Astrocyte (in vitro differentiated cells and primary cell): ENCODE measurements at places on chromosomes 5 and 9. TPM values are rescaled to one million over a fixed set of nuclear protein-coding genes. Genes with fewer than 3 reads are reported as not detected.

GRCh38 chr5:122111460-122111859 is 17.9 kb upstream of the ZNF474 start:
- no peak for DNase-seq
- no peak overlapping the region for H3K27ac ChIP-seq
- no peaks in the 10 kb centered on the region for H3K27me3 ChIP-seq
- H3K4me3 ChIP-seq = no peak overlapping the region

DNA sequence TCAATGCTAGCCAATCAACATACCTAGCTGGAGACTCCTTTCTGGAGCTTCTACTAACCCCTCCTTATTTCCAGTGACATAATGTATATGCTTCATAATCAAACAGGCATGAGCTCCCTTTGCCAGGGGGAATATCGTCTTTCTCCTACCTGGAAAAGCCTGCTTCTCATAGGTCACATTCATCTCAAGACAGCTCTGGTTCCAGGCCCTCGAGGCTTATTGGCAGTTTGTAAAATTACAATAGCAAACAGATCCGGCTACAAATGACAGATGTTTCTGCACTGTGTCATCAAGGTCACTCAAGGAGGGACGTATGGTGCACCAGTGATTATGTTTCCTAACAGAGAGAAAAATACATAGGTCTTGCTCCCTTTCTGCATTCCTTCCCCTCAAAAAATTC is 140.0 kb downstream of the SAXO1 start:
- H3K36me3 ChIP-seq = peaks cover 69% of the 10 kb centered on the region
- H3K27me3 ChIP-seq = no peaks in the 10 kb centered on the region
- DNase-seq = no peak
- H3K27ac ChIP-seq = no peak overlapping the region
- H3K4me1 ChIP-seq = peaks cover 16% of the 10 kb centered on the region

DNA sequence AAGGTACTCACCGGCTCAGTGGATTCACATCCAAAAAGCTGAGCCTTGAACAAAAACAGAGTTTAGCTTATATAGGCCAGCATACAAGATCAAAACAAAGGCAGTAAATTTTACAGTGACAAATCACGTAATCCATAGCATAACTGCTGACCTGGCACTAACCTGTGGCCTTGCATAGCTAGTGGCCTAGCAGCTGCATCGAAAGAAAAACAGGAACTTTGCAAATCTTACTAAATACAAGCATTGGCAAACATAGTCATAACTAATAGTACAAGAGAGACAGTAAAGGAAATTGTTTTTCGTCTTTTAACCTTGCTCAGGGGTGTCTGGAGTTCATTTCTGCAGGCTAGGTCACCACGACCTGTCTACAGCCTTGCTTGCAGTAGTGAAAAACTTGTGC is 4.8 kb downstream of the HSDL2 start:
- no peak overlapping the region for H3K27ac ChIP-seq
- H3K4me1 ChIP-seq = no peaks in the 10 kb centered on the region
- H3K36me3 ChIP-seq = no peaks in the 10 kb centered on the region

The SLIT3 gene
- 20.7 and 33.0 TPM in 2 replicates for total RNA-seq

DNA sequence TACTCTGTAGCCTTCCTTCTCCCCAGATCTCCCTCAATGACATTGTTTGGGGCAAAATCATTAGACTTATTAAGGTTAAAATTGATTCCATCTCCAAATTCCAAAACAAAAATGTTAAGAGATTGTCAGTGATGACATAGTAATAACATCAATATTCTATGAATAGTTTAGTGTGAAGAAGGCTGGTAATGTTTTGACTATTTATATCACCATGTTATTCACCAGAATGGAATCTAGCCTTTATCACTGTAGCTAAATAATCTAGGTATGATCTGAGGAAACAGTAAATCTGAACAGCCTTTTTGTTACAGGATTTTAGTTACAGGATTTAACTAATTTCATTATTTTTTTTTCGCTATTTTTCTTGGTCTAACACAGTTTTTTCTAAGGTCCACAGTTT is 929 bp upstream of the PLPP6 start:
- H3K4me3 ChIP-seq = no peak overlapping the region
- no peaks in the 10 kb centered on the region for H3K36me3 ChIP-seq
- no peaks in the 10 kb centered on the region for H3K27me3 ChIP-seq
- peak overlapping the region; percentile 66 for H3K27ac ChIP-seq

DNA sequence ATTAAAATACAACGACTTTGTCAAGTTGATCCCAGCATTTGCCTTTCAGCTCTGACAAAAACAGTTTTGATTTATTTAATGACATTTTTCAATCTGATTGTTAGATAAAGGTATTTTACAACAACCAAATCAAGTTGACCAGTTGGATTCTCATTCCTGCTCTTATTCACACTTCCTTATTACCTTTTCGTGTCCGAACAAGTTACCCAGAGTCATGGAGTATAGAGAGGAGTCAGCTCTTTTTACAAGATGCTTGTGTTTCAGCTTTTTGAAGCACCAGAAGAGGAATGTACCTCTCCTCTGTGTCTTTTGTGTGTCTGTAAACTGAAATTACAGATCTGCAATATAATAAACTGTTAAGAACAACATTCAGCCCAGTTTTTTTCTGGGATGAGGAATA is 151.3 kb upstream of the TMEM161B start:
- no peak overlapping the region for H3K4me3 ChIP-seq
- H3K4me1 ChIP-seq = no peaks in the 10 kb centered on the region
- H3K36me3 ChIP-seq = no peaks in the 10 kb centered on the region
- DNase-seq = no peak

The WDR70 gene
- 31.3 and 34.7 TPM in 2 replicates for total RNA-seq

The C5orf46 gene
- 22.6 and 32.3 TPM in 2 replicates for total RNA-seq

DNA sequence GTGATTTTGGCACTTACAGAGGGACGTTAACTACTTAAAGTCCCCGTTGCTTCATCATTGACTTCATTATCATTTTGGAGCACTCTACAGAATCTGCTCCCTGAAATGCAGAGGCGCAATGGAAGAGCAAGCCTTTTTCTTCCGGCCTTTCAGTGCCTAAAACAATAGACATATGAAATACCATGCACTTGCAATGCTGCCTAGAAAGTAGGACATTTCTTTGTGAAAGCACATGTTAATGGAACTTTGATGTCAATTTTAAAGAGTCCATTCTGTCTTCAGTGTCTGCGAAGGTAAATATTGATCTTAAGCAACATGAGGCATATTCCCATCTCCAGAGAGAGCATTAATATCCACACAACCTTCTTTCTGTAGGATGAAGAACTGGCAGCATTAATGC is 36.3 kb downstream of the ITGA2 start:
- peaks cover 22% of the 10 kb centered on the region for H3K4me1 ChIP-seq
- no peak overlapping the region for H3K27ac ChIP-seq
- H3K36me3 ChIP-seq = no peaks in the 10 kb centered on the region
- no peaks in the 10 kb centered on the region for H3K27me3 ChIP-seq
- DNase-seq = no peak

The DCTN4 gene
- 53.8 and 57.0 TPM in 2 replicates for total RNA-seq

- DNase-seq = no peak
- no peaks in the 10 kb centered on the region for H3K36me3 ChIP-seq
- no peak overlapping the region for H3K27ac ChIP-seq
- H3K4me1 ChIP-seq = peaks cover 7% of the 10 kb centered on the region
- H3K27me3 ChIP-seq = no peaks in the 10 kb centered on the region
Measured at GRCh38 chr5:62592558-62592957, 13.9 kb downstream of the LRRC70 start.

The SLC1A3 gene
- 20.9 and 23.8 TPM in 2 replicates for total RNA-seq

The SLC6A18 gene
- not detected in 2 replicates for total RNA-seq

DNA sequence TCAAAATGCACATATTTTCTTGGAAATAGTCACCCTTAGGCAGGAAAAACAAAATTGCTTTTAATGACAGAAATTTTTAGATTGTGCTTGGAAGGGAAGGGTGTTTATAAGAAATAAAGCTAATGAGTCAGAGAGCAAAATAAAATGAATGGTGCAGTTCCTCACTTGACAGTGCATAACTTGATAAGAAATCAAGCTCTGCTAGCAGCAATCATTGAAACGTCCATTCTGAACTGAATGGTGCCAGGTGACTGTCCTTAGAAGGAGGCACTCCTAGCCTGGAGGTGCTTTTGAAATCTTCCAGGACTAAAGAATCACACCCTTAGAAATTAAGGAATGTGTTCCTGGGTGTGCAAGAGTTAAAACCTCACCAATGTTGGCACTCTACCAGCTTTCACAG is 202.5 kb downstream of the EFNA5 start:
- no peak overlapping the region for H3K4me3 ChIP-seq
- H3K27me3 ChIP-seq = no peaks in the 10 kb centered on the region
- DNase-seq = peak; percentile 20
- no peaks in the 10 kb centered on the region for H3K36me3 ChIP-seq
- H3K27ac ChIP-seq = no peak overlapping the region
- H3K4me1 ChIP-seq = peaks cover 30% of the 10 kb centered on the region

DNA sequence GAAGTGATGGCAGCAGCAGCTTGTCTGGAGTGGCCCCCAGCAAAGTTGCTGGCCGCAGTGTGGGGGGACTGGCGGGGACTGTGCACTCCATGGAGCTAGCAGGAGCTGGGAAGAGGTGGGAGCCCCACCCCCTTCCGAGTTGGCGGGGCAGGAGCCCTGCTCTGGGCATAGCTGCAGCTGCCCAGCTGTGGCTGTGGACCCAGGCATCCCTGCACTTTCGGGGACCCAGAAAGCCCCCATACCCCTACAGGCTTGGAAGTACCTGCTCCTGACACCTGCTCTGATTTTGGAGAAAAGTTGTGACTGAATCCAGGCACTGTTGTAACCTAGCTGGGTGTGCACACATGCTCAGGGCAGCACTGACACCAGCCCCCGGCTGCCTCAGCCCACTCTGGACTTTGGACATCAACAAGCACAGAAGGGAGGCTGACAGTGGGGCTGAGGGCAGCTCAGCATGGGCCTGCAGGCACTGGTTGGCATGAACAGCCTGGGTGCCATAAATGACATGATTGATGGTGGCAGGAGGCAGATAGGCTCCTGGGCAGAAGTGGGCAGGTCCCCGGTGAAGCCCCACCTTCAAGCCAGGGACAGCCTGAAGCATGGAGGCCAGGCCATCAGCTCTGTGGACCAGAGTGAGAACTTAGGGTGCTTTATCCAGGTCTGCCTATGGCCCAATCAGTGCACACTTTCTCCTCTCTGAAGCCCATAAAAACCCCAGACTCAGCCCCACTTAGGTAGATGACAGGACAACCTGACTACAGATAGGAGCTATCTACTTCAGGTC is 12.6 kb downstream of the LMBRD2 start:
- no peak overlapping the region for H3K27ac ChIP-seq
- no peak for DNase-seq
- no peaks in the 10 kb centered on the region for H3K4me1 ChIP-seq
- H3K4me3 ChIP-seq = no peak overlapping the region

DNA sequence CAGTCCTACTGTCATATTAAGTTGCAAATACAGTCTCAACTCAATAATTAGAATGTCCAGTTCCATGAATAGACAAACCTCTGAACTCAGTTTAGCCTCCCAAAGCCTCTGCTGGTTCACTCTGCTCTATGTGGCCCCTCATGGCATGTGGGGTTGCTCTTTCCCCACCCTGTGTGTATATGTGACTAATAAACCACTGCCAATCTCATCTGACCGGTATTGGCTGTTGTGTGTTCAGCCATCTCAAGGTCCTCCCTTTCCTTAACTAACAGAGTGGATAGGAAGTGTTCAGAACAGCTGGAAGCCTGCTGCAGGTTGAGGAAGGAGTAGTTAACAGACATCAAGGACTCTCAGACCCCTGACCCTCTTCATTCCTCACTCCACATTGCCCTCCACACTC is 55.3 kb downstream of the IL33 start:
- no peaks in the 10 kb centered on the region for H3K36me3 ChIP-seq
- no peak overlapping the region for H3K4me3 ChIP-seq
- no peaks in the 10 kb centered on the region for H3K4me1 ChIP-seq
- H3K27me3 ChIP-seq = no peaks in the 10 kb centered on the region
- no peak for DNase-seq

The ARL14EPL gene
- total RNA-seq = not detected in 2 replicates

- peak; percentile 58 for DNase-seq
- H3K27ac ChIP-seq = peak overlapping the region; percentile 75
- peaks cover 3% of the 10 kb centered on the region for H3K36me3 ChIP-seq
- peak overlapping the region; percentile 94 for H3K4me3 ChIP-seq
- no peaks in the 10 kb centered on the region for H3K27me3 ChIP-seq
Measured at GRCh38 chr5:72108202-72109061, 1.2 kb downstream of the MAP1B start.

The IFNW1 gene
- total RNA-seq = not detected in 2 replicates

The EIF4EBP3 gene
- total RNA-seq = 2.4 and 3.6 TPM in 2 replicates

The DOCK8 gene
- total RNA-seq = 2.6 and 4.4 TPM in 2 replicates

GRCh38 chr5:72210888-72211678 is 103.8 kb downstream of the MAP1B start:
- H3K27ac ChIP-seq = peak overlapping the region; percentile 96
- peak; percentile 92 for DNase-seq
- H3K4me1 ChIP-seq = peaks cover 38% of the 10 kb centered on the region
- peaks cover 7% of the 10 kb centered on the region for H3K36me3 ChIP-seq

DNA sequence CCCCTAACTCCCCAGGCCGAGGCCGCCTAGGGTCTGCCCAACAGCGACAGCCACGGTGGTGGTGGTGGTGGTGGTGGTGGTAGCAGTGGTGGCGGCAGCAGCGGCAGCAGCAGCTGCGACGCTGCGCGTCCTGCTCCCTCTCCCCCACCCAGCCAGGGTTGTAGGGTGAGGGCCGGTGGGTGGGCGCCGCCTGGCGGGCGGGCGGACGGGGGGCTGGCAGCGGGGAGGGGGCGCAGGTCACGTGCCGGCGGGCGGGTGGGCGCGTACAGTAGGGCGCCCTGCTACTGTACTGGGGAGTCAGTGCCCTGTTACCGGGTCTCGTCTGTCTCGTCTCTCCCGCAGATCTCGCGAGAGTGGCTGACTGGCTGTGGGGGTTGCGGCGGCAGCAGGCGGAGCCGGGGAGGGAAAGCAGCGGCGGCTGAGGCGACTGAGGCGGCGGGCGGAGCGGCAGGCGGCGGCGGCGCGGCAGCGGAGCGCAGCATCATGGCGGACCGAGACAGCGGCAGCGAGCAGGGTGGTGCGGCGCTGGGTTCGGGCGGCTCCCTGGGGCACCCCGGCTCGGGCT is at the start of gene PURA:
PURA (plus strand) TSS at position 411 of the 565 bp plus-strand sequence; CDS start at position 484, 73 bp downstream.
- H3K4me3 ChIP-seq = peak within 1 kb of the TSS; percentile 65
- H3K4me1 ChIP-seq = peaks cover 25% of the 10 kb centered on the region
- H3K27me3 ChIP-seq = peaks cover 34% of the 10 kb centered on the region

DNA sequence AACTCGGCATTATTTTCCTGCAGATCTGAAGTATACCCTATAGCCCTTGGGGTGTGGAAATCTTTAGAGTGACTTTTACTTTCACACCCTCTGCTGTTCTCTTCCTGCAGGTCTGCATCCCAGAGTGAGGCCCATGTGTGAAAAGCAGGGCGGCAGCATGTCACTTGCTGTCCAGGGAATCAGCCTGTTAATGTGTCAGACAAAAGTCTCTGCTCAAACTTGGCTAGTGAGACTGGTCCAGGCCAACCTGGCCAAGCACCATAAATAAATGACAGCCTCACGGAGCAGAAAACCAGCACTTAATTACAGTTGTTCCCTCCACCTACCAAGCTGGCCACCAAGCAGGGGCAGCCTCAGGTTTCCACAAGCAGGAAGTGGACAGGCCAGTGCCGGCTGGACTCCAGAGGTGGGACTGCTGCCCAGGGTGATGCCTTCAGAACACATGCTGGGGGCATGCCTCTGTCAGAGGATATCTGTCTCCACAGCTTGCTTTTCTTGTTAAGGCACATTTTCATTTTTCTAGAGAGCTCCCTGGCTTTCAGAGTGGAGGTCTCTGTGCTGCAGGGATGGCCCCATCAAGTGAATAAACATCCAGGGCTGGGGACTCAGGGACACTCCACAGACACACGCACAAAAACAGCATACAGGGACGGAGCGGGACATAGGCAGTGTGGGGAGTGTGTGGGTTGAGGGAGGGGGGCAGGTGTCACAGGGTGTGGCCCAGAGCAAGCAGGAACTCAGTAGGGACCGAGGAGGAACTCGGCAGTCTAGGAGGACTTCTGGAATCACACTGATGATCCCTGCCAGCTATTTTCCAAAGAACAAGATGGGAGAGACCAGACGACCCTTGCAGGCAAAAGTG is 243.8 kb upstream of the IRX1 start:
- H3K4me3 ChIP-seq = no peak overlapping the region
- no peaks in the 10 kb centered on the region for H3K4me1 ChIP-seq
- no peak for DNase-seq
- H3K27me3 ChIP-seq = no peaks in the 10 kb centered on the region
- no peaks in the 10 kb centered on the region for H3K36me3 ChIP-seq
